Inflammatory macrophage treated with lipopolysaccharide for 4 hours (primary cell): ENCODE measurements at places on chromosomes 4 and X.

DNA sequence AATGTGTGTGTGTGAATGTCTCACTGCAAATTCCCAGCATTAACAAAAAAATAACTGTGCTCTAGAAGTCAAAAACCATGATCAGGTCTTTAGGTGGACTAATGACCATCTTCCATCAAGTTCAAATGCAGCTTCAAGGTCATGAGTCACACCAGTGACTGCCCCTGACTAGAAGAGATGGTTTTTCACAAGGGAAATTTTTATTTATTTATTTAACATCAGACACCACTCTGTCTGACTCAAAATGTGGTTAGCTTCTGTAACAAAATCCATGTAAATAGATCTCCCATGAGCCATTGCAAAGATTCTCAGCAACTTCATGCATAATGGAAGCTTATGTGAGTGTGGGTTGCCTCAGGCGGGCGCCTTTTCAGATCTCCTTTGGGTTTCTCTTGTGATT lies 219.2 kb downstream of the KIT start:
- DNase-seq, result no peak

- no peak for DNase-seq
These were observed 708 bp downstream of the BCLAF3 start for GRCh38 chrX:19990151-19990555.

GRCh38 chr4:100428051-100428450 lies 89.8 kb downstream of the EMCN start:
- no peak for DNase-seq

DNA sequence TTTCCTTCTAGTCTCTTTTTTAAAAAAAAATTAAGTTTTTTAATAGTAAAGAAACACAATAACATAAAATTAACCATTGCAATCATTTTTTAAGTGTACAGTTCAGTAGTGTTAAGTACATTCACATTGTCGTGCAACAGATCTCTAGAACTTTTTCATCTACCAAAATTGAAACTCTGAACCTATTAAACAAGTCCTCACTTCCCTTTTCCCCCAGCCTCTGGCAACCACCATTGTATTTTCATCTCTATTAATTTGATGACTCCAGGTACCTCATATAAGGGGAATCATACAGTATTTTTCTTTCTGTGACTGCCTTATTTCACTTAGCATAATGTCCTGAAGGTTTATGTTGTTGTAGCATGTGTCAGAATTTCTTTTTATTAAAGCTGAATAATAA lies 31.8 kb downstream of the MSL3 start:
- no peak for DNase-seq

- peak; percentile 40 for DNase-seq
These were observed 11.8 kb upstream of the HPGDS start for GRCh38 chr4:94354474-94354896.

- peak; percentile 75 for DNase-seq
These were observed at the start of gene TLR3 for GRCh38 chr4:186068581-186069348. TSS of gene TLR3 (plus strand) at chr4:186069156. CDS start at chr4:186076620, 7,464 bp downstream.

DNA sequence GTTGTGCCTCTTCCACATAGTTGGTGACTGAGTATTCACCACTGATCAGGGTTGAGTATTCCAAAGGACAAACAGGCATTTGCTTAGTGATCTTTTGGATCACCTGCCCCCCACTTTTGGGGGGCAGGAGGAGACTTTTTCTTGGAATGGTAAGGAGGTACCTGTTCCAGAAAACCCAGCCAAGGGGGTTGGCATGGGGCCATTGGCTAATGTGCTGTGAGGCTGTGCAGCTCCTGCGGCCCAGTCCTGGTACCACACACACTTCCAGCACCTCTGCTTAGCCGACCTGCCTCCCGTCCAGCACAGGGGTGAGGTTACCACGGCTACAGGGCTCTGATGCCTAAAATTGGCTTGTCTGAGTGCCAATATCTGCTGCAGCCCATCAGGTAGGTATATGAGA lies 40.1 kb upstream of the MGST2 start:
- DNase-seq, result no peak

DNA sequence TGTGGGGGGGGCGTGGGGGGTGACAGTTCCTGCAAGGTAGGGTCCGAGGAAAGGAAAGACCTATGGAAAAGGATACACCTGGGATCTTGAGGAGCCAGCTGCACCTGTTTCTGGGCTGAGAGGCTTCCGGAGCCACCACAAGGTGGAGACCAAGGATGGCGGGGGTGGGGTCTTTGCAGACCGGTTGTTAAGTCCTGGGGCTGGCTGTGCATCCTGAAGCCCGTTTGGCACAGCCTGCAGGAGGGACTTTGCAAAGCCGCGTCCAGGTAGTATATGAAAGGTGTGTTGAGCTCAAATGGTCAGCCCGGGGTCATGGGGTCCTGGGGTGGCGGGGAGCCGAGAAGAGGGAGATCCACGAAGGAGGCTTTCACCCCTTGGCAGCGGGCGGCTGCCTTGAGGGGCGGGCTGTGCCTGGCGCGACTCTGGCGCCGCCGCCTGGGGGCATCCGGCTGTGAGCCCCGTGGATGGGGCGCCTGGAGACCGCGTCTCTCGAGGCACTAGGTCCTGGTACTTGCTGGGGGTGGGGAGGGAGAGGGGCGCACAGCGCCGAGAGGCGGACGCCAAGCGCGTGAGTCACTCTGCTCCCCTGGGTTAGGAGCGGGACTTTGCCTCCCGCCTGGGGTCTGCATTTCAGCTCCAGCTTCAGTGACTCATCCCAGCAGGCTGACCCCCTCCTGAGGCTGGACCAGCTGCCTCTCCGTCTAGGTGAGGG lies 58.2 kb upstream of the DYNLT3 start:
- no peak for DNase-seq

- DNase-seq, result no peak
These were observed 197.0 kb upstream of the MAD2L1 start for GRCh38 chr4:120263618-120264017.

- no peak for DNase-seq
These were observed 237.5 kb upstream of the CTSO start for GRCh38 chr4:156191044-156191781.

DNA sequence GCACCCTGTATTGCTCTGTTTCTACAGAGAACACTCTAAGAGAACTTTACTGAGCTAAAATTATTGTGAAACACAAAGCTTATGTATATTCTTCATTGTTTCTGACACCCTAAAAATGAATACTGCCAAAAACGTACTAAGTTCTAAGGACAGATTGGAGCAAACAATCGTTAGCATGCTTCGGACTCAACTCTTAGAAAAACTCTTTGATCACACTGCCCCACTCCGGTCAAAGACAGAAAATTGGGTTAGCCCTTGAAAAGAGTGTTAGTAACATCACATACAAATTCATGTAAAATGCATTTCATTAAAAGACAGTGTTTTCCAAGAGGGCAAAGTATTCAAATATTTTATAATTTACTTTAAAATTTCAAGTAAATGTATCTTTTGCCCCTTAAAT lies 177.4 kb downstream of the DCHS2 start:
- DNase-seq, result no peak

DNA sequence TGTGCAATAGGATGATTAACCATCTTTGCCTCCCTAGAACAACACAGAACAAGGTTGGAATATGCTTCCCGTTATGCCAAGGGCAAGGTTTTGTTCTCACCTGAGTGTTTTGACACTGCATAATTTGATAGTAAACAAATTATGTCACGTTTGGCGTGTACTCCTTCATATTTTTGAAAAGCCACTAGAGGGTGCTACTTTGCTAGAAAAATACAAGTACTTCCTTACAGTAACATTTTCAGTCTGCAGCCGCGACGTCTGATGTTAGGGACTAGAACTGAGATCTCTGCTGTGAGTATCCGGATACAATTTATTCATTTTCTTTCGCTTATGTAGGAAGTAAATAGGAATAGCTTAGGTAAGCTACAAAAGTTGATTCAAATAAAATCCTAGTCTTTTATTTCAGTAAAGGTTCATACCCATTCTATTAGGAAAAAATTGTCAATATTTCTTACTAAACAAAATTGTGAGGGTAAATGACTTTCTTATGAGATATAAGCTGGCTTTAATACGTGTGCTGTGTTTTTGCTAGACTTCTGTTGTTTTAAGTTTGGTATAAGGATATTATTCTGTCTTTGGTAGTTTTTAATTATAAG lies 181.1 kb upstream of the WDFY3 start:
- peak; percentile 56 for DNase-seq

GRCh38 chr4:70280567-70280966 lies 38.2 kb downstream of the CSN3 start:
- no peak for DNase-seq

DNA sequence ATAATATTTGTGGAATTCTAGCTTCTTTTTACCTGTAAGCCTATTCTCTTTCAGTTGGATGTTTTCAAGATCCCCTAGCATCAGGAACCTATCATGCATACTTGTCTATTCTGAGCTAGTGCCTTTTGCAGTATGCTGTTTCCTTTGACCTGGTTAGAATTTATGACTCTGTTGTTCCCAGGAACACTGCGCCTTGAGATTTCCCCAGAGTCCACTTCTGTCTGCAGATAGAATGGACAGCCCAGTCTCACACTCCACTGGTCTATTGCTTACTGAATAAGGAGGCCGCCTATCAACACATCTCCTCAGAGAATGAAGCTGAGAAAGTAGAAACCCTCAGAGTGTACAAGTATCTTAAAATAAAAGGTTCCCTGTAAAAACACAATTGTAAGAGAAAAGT lies 465.1 kb upstream of the GALNTL6 start:
- no peak for DNase-seq

DNA sequence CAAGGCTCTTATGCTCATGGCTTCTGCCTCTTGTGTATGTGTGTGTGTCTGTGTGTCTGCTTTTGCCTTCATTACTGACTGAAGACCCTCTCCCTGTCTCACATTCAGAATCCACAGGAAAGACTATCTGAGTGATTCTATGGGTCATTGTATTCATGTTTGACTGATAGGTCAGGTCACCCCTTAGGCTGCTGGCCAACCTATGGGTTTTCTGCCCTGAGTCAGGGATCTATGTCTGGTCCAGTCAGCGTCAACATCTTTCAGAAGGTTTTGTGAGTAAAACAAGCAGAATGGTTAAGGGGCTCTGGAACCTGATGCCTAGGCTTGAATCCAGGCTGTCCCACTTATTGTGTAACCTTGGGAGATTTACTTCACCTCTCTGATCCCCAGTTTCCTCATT lies 30.5 kb downstream of the NHSL2 start:
- no peak for DNase-seq

DNA sequence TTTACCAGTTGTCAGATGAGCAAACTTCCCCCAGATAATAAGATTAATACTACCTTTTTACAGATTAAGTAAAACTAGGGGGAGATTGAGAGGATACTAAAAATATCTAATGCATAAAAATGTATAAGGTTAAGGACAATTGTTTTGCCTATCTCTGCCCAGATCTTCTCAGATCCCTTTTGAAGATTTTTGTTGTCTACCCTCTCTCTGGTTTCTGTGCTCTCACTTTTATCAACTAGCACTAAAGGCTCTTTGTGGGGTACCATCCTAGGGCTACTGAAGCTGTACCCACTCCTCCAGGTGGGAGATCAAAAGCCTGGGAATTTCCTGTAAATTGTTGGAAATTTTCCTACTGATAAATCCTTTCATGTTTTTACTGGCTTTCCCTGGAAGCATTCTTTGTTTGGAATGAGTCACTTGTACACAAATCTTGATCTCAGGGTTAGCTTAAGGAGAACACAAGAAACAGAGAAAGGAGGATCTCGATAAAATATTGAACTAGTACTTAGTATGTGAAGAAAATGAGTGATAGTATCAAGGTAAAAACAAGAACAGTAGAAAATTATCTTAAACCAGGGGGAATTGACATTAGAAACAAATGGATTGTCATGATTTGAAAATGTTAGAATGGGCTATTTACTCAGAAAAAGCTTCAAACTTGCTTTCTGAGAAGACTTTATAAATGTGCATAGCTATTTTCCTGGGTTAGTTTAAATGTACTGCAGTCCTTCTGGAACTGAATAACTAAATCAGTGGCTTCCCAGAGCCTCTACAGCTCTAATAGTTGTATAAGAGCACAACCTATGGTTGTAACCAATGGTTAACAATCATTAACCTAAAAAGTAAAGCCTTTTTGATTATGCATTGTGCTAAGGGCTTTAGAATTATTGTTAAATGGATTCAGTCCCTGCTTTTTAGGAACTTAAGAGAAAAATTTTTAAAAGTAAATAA lies 679.9 kb upstream of the MAGEB2 start:
- DNase-seq, result no peak

- DNase-seq, result peak; percentile 7
These were observed 124.4 kb downstream of the CPE start for GRCh38 chr4:165502916-165503907.

DNA sequence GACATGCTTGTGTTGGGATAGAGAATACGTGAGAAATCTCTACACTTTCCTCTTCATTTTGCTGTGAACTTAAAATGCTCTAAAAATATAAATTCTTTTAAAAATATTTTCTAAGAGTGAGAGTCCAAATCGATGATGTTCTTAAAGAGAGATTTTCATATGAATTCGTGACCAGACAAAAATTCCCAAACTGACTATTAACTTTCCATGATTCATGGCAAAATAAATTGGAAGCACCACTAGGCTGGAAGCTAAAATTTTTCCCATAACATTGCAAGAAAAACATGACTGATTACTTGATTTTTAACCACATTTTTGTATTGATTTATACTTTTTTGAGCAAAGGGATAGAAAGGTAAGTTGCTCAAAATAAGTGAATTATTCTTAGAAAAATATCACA lies 201.1 kb downstream of the ANTXR2 start:
- no peak for DNase-seq

GRCh38 chrX:107713203-107713542 lies 62.4 kb downstream of the TSC22D3 start:
- DNase-seq, result no peak

GRCh38 chr4:66647476-66647875 lies 897.8 kb downstream of the CENPC start:
- DNase-seq, result no peak

DNA sequence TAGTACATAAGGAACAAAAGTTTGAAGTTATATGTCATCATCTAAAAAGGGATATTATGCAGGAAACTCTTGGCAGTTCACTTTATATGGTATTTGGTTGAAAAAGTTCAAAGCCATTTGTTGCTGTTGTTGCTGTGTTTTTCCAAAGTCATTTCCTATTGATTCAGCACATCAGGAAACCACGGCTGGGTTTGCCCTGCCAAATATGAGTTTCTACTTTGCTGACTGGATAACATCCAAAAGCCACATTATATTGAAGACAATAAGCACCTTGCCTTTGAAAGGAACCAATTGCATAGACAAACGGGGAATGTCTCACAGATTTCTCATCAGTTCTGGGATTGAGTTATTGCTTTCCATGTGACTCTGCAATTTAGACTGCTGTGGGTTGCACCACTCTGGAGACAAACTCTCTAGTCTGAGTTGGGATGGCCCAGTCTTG lies 206.1 kb downstream of the SLC39A8 start:
- DNase-seq, result no peak

DNA sequence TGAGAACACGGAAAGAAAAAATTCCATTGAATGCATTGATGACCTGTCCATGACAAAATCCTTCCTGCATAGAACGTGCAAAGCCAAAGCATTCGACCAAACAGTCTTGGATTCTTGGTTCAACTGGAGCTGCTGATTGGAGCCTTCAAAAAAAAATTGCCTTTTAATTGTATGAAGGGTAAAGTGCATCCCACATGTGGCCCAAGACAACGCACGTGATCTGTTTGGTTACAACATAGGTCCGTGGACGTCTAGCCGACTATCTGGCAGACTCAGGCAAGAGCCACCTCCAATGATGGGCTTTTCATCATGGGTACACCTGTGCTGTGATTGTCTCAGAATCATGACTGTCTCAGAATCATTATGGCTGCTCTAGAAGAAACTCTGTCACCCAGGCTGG lies 52.3 kb downstream of the SHOX start:
- no peak for DNase-seq
